Testis (tissue), 5 donors: ENCODE measurements at places on chromosomes 11 and 22. TPM values are rescaled to one million over a fixed set of nuclear protein-coding genes. Genes with fewer than 3 reads are reported as not detected.

Gene APOA5
- 0.24 TPM for total RNA-seq

DNA sequence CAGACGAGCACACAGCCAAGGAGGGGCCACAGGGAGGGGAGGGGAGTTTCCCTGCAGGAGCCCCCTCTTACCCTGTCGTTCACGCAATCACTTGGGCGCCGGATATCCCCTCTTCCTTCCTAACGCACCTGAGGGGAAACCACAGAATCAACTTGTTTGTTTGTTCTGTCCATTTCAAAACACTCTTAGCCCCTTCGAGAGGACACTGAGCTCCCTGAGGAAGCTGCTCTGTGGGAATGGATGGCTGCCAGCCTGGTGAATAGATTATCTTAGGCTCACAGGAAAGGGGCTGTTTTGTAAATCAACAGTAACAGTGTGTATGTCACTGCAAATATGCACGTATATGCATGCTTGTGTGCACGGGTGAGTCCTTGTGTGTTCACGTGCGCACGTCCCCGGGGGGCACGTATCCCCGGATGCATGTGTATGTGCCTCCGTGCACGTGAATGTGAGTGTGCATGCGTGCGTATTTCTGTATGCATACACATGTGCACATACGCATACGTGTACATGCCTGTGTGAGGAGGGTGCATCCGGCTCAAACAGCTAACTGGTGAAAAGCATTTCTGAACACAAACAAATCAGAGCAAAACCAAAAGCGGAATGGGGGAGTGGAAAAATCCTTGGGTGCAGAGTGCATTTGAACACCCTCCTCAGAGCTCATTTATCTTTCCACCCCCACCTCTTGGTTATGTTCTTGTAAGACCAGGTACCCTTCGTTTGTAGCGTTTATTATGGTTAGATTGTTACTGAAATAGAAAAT, 7.2 kb downstream of the ARSA start:
- DNase-seq = peak; percentile 83

GRCh38 chr22:49810363-49811019, 17.2 kb downstream of the BRD1 start:
- DNase-seq = no peak

GRCh38 chr22:26494506-26494905, 10.8 kb downstream of the SRRD start:
- DNase-seq = no peak

Gene SERHL2
- total RNA-seq = 6.9 TPM

Gene SLC15A3
- 9.3 TPM for total RNA-seq

- DNase-seq = no peak
These were observed 14.0 kb upstream of the SMIM35 start for GRCh38 chr11:118100691-118101232.

DNA sequence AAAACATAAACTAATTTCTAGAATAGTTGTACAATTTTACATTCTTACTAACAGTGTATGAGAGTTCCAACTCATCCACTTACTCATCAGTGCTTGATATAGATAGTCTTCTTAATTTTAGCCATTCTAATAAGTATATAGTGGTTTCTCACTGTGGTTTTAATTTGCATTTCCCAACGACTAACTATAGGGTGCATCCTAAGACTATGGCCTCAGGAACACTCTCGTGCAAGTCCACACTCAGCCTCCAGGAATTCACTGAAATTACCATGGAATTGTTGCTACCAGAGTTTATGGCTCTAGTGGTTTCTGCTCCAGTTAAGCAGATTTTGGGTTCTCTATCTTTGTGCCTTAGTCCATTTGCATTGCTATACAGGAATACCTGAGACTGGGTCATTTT, 60.1 kb upstream of the GUCY1A2 start:
- no peak for DNase-seq

Gene CLP1
- total RNA-seq = 15.5 TPM

Gene BATF2
- total RNA-seq = 0.94 TPM

Gene MIOX
- 0.24 TPM for total RNA-seq

GRCh38 chr11:35077709-35078469, 61.1 kb upstream of the CD44 start:
- no peak for DNase-seq

DNA sequence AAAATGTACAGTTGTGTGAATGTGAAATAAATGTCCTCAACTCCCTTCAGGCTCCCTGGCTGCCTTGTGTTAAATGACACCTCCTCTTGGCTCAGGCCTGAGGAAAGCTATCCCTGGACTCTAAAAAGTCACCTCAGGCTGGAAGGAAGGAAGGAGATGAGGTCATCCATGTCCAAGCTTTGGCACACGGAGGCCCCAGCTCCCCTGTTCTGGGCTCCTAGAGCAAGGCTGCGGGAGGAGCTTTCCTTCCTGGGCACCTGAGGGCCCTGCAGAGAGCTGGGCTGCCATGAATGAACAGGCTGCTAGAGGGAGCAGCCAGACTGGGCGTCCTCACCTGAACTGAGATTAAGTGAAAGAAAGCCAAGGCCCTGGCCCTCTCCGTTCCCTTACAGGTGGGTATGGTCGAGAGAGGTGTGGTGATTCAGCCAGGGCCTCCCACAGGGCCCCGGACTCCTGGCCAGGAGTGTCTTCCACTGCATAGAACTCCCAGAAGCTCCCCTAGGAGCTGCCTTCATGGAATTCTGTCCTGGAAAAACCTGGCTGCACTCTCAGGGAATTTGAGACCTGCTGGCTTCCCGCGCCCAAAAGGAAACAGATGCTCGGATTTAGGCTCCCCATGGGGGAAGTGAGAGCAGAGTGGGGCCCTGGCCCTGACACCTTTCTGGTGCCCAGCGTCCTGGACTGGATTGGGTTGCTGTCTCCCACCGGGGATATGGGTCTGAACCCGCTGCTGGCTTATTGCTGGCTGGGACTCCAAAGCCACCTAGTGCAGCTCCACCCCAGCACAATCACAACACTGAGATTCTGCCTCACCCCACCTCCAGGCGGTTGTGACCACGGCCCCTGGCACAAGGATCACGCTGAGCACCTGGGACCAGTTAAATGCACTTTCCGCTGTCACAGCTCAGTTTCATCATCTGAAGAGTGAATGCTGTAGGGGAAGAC, 22.2 kb downstream of the MYBPC3 start:
- no peak for DNase-seq

Gene ZC3H12C
- total RNA-seq = 17.0 TPM

DNA sequence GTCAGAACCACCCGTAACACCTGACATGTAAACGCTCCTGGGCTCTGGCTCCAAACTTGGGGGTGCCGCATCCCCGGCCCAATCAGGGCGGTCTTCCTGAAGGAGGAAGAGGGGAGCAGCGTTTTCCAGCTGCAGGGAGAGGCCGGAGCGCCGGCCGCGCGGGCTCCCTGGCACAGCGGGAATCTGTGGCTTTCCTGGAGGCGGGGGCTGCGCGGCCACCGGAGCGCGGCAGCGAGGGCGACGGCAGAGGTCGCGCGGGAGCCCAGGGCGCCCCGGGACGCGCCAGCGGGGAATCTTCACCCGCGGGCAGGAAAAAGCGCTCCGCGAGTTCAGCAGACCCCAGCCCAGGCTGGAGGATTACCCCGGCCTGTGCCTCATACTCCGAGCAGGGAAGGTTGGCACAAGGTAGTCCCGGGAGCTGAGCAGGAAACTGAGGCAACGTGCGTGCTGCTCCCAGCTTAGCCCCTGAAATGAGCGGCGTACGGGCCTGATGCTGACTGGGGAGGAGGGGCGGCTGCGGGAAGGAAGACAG, 600 bp upstream of the ESAM start:
- no peak for DNase-seq

DNA sequence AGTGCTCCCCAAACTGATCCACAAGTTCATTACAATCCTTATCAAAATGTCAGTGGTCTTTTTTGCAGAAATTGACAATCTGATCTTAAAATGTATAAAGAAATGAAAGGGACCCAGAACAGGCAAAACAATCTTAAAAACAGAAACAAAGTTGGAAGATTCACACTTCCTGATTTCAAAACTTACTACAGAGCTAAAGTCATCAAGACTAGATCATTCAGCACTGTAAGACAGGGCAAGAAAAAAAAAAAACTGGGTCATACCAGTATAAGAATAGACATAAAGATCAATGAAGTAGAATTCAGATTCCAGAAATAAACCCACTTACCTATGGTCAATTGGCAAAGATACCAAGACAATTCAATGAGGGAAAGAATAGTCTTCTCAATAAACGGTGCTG, 4.5 kb upstream of the STK33 start:
- no peak for DNase-seq

Gene IGLL1
- total RNA-seq = 6.9 TPM

- DNase-seq = no peak
These were observed 336.8 kb upstream of the NCAM1 start for GRCh38 chr11:112624431-112624830.

Gene ST14
- 0.55 TPM for total RNA-seq

- peak; percentile 16 for DNase-seq
These were observed 208.5 kb downstream of the RAB38 start for GRCh38 chr11:87966694-87967093.

Gene OR52E6
- total RNA-seq = 1.2 TPM

Gene RASGRP2
- 26.3 TPM for total RNA-seq

GRCh38 chr22:49267996-49268395, 559.7 kb downstream of the BRD1 start:
- DNase-seq = no peak

GRCh38 chr11:59643390-59643789, 25.4 kb downstream of the PATL1 start:
- no peak for DNase-seq

- DNase-seq = no peak
These were observed 105.3 kb upstream of the E2F8 start for GRCh38 chr11:19345848-19346681.

DNA sequence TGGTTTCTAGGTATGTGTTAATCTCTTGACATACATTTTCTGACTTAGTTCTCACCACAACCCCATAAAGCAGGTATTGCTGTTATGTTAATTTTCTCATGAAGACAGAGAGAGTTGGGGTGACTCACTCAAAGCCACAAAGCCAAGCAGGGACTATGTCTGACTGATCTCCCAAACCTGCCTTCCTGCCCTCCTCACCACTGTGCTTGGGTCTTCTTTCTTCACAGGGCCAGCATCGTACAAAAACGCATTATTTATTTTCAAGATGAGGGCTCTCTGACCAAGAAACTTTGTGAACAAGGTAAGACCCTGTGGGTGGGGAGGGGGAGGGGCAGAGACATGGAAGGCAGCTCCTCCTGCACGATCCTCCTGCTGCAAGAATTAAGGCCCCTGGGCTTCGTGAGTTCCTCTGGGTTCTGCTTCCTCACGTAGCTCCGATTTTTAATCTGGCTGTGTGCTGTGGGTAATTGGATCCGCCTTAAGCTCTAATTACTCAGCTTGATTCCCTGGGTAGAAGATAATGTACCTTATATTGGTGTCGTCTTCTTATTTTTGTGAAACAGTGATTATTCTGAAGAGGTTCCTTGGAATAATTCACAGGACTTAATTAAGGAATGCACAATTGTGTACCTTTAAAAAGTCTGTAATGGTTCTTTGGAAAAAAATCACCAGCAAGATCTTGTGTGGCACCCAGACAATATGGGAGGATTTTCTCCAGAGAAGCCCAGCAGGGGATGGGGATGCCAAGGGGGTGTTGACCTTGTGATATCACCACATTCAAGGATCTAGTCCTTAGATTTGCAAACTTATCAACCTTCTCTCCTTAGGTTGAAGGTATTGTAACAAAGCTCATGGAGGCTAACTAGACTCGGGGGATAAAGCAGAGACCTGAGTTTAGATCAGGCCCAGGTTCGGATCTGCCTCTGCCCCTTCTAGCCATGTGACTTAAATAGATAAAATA, 112.9 kb downstream of the SPON1 start:
- DNase-seq = no peak

Gene ZNF202
- 24.4 TPM for total RNA-seq
